ENCODE measurements at places on chromosomes 3 and 15. TPM values are rescaled to one million over a fixed set of nuclear protein-coding genes. Genes with fewer than 3 reads are reported as not detected.

CLDN16 gene
- total RNA-seq = not detected

TLR9 gene
- total RNA-seq = under 0.01 TPM

RPP25 gene
- total RNA-seq = 24.8 TPM

RUVBL1 gene
- total RNA-seq = 39.3 TPM

HTD2 gene
- total RNA-seq = 10.3 TPM

GOLGA8T gene
- not detected for total RNA-seq

PXK gene
- 56.2 TPM for total RNA-seq

SPINK8 gene
- not detected for total RNA-seq

ACAN gene
- total RNA-seq = 0.17 TPM

FAM81A gene
- not detected for total RNA-seq

SEMA3G gene
- total RNA-seq = not detected

ZNF80 gene
- not detected for total RNA-seq

ACP3 gene
- total RNA-seq = 3.3 TPM

LRRK1 gene
- total RNA-seq = 9.0 TPM

HESX1 gene
- total RNA-seq = not detected

ADCY5 gene
- total RNA-seq = 0.70 TPM

MUSTN1 gene
- total RNA-seq = not detected

NLGN1 gene
- 6.5 TPM for total RNA-seq

SAMMSON gene
- total RNA-seq = not detected

ERICH6 gene
- not detected for total RNA-seq

TFDP2 gene
- total RNA-seq = 19.7 TPM

C3orf22 gene
- total RNA-seq = not detected

GCNT3 gene
- not detected for total RNA-seq

SAMD7 gene
- total RNA-seq = not detected

TRIM42 gene
- total RNA-seq = not detected

SOX14 gene
- not detected for total RNA-seq

GHSR gene
- not detected for total RNA-seq

GRAMD1C gene
- total RNA-seq = 1.3 TPM

RASGRP1 gene
- total RNA-seq = 1.2 TPM

CKMT1B gene
- not detected for total RNA-seq

TRMT10C gene
- total RNA-seq = 22.6 TPM

SLC12A1 gene
- not detected for total RNA-seq

SCN5A gene
- 0.35 TPM for total RNA-seq

CPNE9 gene
- not detected for total RNA-seq

ENTPD3 gene
- not detected for total RNA-seq

ITGA11 gene
- total RNA-seq = 16.8 TPM

FBXO22 gene
- total RNA-seq = 19.9 TPM

LRRIQ4 gene
- not detected for total RNA-seq

IL17RD gene
- total RNA-seq = 5.4 TPM

LOXL1 gene
- total RNA-seq = 313 TPM
